ENCODE measurements at places on chromosomes 7 and 10.

GRCh38 chr7:41979834-41980307, 257.1 kb downstream of the GLI3 start:
- DNase-seq, result no peak

DNA sequence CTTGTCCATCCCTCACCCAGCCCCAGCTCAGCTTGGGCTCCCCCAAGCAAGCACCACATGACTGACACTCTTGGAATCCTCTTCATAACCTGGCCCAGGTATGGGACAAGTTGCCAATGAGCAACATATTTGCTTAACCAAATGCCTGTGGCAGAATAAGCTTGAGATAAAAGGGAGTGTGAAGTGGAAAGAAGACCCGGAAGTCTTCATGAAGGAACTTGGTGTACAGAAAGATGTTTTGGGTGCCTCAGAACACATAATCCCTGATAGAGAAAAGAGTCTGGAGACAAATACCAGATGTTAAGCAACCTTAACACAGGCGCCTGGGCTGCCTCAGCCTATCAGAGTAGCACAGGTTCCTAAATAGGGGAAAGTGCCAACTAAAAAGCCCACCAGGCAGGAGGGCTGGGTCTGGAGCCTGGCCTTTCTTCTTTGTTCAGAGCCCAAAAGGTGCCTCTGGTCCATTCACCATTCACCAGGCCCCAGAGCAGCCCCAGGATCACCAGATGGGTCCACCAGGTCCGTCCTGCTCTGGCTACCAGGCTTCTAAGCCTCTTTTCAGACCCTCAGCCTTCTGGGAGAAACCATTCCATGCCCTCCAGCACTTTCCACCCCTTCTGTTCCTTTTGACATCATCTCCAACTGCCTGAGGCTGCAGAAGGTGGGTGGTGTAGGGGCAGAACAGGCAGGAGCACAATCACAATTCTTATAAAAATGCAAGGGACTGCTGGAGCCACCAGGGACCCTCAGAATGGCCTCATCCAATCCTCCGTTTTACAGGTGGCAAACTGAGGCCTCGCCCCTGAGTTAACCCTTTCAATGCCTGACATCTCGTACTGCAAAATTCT, 22.6 kb downstream of the KCNMA1 start:
- DNase-seq, result no peak

DNA sequence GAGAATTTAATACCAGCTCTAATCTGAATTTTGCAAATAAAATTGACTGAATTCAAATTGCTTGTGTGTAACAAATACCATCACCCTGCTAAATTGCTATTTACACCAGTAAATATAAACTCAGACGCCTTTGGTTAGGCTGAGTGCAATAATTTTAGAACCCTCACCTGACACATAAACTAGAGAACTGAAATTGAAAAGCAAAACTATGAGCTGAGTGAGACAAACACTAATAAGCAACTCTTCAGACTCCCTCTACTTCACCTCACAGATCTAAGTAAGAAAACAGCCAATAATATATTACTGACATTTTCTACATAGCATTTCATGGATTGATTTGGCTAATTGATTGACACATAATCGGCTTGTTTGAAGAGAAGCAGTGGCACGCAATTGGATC, 621.2 kb downstream of the REEP3 start:
- DNase-seq, result no peak

- no peak for DNase-seq
These were observed 75.1 kb upstream of the SP4 start for GRCh38 chr7:21352540-21353387.

GRCh38 chr7:107746006-107746405, 2.1 kb downstream of the CBLL1 start:
- DNase-seq, result no peak

GRCh38 chr10:93410697-93411348, 71.3 kb downstream of the MYOF start:
- no peak for DNase-seq

DNA sequence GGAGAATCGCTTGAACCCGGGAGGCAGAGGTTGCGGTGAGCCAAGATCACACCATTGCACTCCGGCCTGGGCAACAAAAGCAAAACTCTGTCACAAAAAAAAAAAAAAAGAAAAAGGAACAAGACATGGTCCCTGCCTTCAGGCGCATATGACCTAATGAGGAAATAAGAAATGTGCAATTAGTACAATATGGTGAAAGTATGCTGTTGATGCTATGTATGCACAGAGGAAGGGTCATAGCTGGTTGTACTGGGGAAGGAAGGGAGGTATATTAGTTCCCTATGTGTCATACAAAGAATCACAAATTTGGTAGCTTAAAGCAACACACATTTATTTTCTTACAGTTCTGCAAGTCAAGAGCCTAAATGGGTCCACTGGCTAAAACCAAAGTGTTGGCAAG, 97.8 kb upstream of the MPP7 start:
- DNase-seq, result no peak

- DNase-seq, result no peak
These were observed 178.3 kb upstream of the PTER start for GRCh38 chr10:16258291-16259040.

GRCh38 chr7:138316421-138317043, 143.5 kb upstream of the TRIM24 start:
- DNase-seq, result no peak

GRCh38 chr10:33227489-33227888, 107.0 kb downstream of the NRP1 start:
- DNase-seq, result no peak

- no peak for DNase-seq
These were observed 199.5 kb downstream of the REEP3 start for GRCh38 chr10:63720676-63721075.

- DNase-seq, result no peak
These were observed 148.6 kb upstream of the FAM3C start for GRCh38 chr7:121544726-121545125.

DNA sequence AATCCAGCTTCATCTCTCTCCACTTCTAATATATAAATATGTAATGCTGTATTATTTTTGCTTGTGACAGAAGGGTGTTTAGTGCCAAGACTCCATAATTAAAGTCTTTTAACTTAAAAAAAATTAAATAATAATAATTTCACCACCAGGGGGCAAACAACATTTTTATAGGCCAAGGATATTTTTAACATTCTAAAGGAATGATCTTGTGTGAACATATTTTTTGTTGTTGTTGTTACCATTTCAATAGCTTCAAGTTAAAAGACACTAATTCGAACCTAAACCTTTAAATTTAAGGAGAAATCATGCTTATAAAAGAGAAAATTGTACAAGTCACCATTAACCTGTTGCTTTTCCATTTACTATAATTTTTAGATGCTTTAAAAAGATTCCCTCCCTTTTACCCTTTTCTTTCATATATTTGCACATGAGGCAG, 7.5 kb upstream of the DNAJC1 start:
- no peak for DNase-seq

GRCh38 chr10:24428410-24428782, 219.5 kb downstream of the KIAA1217 start:
- DNase-seq, result no peak

DNA sequence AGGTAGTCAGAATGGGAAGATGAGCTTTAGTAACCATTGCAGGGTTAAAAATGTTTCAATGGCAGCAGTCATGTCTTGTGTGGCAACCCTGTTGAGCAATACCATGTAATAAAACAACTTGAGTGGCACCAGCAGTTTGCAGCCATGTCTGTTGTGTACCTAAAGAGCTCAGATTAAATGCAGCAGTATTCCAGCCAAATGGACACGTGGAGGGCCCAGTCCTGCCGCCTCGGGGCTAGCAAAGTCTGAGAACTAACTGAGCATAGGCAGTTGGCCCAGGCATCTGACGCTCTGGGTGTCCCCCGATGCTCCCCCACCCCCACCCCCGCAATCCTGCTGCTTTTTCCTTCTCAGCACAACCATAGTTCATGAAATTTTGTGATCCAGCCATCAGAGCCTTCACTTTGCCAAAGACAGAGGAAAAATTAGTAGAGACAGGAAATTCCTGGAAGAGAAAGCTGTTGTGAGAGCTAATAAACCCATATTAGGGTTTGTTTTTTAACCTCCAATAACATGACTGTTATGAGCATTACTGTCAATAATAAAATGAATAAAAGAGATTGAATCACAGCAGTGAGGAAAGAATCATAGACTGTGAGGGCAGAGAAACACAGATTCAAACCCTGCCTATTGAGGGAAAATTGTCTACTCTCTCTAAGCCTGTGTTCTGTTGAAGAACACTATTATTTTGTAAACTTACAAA, 220.6 kb upstream of the RHOBTB1 start:
- DNase-seq, result no peak

DNA sequence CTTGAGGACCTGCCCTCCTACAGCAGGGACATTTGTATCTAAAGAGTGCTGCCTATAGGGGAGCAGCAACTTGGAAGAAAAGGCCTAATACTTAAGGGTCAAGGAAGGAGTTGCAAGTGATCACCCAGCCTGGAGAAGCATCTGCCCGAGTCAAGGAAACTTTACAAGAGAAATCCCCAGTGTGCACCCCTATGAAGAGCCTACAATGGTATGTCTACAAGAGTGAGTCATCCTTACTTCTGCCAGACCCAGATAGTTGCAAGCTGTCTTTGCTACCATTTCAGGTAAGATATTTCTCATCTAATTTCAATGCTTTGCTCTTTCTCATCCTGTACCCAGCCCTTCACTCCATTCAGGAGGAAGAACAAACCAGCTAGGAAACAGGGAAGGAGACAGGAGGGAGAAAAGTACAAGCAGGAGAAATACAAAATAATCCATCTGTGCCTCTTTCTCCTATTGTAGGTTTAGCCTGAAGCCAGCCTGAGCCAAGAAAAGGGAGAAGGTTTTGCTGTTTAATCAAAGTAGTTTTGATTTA, 34.4 kb upstream of the AGR3 start:
- DNase-seq, result no peak

DNA sequence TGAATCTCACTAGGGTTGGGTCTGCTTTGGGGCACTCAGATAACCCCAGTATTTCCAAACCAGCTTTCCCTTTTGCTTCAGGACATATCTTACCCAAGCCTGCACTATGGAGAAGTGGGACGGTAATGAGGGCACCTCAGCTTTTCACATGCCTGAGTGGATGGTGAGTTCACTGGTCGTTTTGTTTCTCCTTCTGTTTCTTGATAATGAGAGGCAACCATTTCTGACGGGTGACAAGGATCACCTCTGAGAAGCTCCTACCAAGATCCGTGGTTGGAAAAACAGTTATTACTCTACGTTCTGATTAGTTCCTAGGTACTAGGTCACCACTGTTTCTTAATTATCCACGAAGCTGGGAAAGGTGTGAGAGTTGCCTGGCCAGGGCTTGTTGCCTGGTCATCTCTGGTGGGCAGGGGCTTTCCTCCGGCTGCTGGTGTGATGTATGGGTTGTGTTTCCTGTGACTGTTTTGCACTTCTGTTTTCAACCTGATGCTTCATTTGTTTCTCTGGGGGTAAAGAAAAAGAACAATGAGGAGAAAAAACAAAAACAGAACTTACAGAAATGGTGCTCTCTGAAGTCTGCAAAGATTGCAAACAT, 65.7 kb upstream of the STRIP2 start:
- DNase-seq, result no peak
